ENCODE measurements at places on chromosomes 6 and 20.

GRCh38 chr6:136483906-136484305, 66.3 kb downstream of the MAP7 start:
- no peak for DNase-seq

- no peak for DNase-seq
Measured at GRCh38 chr6:6734479-6735465, 146.3 kb downstream of the LY86 start.

DNA sequence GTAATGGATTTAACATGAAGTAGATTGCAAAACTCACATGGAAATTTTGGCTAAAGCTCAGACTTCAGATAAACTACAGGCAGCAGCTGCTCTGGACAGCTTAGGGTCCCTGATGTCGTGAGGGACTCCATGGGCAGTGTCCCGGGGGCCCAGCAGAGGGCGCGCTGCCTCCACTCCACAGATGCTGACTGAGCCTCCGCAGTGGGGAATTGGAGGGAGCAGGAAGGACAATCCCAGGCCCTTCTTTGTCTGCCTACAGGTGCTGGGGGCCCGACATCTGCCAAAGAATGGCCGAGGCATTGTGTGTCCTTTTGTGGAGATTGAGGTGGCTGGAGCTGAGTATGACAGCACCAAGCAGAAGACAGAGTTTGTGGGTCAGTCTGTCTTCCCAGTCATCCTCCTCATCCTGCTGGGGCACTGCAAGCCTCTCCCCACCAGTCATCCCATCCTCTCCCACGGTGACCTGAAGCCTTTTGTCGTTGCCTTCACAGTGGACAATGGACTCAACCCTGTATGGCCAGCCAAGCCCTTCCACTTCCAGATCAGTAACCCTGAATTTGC, 35.9 kb downstream of the PLCG1 start:
- DNase-seq = peak; percentile 51

DNA sequence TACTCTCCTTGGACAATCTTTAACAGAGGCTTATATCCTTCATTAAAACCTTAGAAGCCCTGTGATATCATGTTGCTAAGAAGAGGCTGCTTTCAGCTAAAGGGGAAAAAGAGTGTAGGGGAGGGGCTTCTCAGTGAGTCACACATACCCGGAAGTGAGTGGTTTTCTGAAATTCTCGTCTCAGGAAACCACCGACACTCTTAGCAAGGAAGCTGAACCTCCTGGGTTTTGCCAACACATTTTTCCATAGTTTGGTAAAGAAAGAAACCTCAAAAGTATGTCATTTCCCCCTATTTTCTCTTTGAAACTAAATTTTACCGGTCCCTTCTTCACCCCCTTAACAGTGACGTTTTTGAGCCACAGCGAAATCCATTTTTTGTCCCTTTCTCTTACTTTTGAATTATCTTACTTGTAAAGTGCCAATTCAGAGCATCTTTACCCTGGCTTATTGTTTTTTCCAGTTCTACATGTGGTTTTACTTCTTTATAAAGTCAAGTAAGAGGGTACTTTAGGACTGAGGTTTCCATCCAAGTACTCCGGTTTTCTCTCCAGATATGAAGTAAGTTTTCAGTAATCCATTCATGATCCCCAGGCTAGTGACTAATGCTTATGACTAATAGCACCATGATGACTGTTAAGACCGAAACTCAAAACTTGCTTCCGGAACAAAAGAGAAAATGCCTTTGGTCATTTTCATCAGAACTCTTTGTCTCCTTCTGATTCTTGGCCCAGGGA, 219.3 kb downstream of the ARHGAP18 start:
- no peak for DNase-seq

DNA sequence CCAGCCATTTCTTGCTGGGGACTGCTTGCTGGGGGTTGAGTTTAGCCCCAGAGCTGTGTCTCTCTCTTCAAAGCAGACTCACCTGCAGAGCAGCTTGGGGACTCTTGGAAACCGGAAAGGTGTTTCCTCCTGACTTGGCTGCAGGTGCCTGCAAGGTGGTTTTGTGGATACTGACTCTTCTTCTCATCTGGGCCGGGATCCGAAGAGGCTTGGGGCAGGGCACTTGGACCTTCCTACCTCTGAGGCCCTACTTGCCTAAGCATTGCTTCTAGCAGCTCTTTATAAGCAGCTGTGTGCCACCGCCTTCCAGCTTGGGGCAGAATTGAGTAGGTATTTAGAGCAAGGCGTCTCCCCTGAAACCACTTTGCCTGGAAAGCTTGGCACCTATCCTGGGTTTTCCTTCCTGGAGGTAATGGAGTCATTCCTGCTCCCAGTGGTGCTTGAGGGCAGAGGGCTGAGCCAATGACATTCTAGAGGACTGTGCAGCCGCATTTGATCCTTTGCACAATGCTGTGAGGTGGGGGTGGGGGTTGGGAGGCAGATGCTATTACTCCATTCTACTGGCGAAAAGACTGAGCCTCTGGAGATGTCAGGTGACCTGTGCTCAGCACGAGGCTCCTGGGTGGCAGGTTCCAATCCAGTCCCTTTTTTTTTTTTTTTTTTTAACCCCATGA, 3.4 kb upstream of the CTSZ start:
- no peak for DNase-seq

DNA sequence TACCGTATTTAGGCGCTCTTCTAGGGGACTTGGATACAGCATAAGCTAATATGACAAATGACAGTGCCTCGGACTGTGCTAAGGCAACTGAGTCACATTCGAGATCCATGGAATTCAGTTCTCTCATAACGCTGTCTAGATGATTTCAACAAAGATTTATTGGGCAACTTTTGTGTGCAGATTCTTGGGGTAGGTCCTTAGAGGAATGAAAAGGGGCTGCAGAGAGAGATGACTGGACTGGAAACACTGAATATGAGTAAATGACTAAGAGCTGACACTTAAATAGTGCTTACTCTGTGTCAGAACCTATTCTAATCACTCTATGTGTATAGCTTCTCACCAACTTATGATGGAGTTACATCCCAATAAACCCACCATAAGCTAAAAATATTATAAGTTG, 36.4 kb upstream of the MARCKS start:
- DNase-seq = no peak

GRCh38 chr6:19691465-19692167, 145.6 kb upstream of the ID4 start:
- DNase-seq = no peak

DNA sequence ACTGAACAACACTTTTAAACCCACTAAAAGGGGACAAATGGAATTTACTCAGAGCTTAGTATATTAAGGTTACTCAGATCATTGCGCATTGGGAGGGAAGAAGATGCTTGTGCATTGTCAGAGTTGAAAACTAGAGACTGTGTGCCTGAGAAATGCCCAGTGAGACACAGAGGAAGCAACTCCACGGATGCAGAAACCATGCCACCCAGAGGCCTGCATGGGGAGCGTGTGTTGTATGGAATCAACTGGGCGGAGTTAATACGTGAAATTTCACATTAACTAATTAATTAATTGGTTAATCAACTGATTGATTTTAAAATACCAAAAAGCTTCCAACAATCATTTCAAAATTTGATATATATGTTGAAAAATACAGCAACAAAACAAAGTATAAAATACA, 391.6 kb downstream of the PLCB1 start:
- DNase-seq = no peak

GRCh38 chr6:136889271-136890193, 32.6 kb upstream of the SLC35D3 start:
- DNase-seq = no peak

GRCh38 chr6:108608453-108609275, 47.9 kb downstream of the FOXO3 start:
- no peak for DNase-seq

GRCh38 chr20:3628502-3629314, 34.5 kb downstream of the GFRA4 start:
- DNase-seq = no peak

DNA sequence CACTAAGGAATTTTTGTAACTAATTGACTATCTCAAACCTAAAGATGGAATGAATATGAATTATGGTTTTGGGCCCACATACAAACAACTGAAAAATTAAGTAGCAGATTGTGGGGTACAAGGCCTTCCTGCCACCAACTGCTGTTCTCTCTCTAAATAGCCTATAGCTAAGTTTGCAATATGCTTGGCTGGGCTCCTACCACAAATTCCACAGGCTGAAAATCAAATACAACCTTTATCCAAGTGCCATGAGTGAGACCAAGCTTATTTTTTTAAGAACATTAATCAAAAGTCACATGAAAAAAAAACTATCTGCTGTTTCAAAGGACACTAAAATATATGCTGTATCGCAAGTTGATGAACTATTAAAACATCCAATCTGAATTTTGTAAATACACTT, 52.1 kb downstream of the TENT5A start:
- no peak for DNase-seq

DNA sequence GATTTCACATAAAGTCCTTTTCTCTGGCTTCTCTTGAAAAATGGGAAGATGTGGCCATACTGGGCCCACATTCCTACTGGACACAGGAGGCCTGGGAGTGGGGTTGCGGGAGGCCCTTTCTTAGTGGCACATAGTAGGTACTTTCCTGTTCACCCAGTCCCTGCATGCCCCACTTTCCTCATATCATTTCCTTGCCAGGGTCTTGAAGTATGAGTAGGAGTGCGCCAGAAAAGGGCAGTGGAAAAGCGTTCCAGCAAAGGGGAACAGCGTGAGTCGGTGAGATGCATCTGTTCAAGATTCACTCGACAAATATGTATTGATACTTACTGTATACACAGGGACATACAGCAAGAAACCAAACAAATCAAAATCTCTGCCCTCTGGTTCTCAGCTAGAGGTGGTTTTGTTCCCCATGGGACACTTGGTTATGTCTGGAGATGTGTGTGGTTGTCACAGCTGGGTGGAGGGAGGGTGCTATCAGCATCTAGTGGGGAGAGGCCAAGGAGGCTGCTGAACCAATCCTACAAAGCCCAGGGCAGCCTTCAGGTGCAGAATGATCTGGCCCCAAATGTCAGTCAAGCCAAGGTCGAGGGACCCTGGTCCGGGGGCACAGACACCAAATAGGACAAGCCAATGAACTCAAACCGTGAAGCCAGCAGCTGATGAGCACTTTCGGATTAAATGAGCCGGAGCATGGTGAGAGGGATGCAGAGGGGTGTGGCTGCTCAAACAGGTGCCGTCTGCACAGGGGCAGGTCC, 151.4 kb downstream of the CEBPB start:
- no peak for DNase-seq

Measured in thoracic aorta (tissue), 2 donors.